ENCODE measurements at places on chromosomes 1 and 21.

DNA sequence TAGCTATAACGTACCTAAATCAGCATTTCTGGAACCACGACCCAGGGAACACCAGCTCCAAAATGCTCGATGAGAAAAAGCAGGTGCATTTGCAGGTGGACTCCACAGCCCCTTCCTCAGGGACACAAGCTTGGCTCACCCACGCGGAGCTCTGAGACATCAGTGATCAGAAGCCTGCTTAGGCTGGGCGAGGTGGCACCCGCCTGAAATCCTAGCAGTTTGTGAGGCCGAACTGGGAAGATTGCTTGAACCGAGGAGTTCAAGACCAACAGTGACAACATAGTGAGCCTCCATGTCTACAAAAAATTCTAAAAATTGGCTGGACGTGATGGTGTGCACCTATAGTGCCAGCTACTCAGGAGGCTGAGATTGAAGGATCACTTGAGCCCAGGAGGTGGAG, 2.5 kb upstream of the TSPEAR start:
- no peak for DNase-seq

DNA sequence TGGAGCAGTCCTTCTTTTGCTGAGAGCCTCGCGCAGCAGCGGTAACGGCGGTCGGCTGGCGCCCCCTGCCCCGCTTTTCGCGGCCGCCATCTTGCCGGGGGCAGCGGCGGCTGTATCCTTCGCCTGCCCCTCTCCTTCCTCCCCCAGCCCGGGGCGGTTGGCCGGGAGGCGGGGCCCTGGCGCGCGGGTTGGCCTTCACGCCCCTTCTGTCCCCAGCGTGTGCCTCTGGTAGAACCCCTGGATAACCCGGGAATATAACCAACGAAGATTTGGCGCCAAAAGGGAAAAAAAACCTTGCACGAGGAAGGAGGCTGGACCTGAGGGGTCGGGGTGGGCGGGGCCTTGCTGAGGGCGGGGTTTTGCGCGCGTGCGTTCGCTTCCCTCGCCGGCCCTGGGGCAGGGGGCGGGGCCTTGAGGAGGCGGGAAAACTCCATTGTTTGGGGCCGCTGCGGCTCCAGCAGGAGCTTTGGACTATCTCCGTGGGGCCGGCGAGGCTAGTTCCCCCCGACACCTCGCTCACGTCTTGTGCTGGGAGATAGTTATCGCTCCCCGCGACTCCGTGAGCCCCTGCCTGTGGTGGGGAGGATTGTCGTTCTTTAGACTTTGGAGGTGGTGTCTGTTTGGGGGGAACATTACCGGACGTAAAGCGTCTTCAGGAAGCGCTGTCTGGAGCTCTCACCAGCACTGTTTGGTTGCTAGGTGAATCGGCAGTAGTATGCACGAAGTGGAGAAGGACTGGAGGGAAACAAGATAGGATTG, 689 bp downstream of the NASP start:
- DNase-seq, result peak; percentile 75

- DNase-seq, result no peak
Measured at GRCh38 chr1:184892116-184892515, 82.2 kb downstream of the NIBAN1 start.

DNA sequence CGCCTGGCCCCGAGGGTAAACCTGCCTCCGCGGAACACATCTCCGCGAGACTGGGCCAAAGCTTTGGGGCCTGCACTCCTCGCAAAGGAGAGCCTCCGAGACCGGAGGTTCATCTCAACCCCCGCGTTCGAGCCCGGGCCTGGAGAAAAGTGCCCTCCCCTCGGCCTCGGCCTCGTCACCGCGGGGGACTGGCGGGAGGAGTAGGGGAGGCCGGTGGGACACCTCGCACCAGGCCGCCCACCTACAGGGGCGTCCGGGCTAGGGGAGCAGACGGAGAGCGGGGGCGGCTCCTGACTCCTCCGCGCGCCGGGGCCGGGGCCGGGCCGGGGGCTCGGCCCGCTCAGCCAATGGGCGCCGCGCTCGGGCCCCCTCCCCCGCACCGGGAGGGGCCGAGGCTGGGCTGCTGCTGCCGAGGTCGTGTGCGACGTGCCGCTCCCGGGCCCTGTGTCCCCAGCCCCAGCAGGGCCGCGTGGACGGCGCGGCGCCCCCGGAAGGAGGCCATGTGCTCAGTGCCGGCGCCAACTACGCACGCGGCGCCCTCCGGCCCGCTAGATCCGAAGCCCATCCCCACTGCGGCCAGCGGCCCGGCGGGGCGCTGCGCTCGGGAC, 684 bp downstream of the SLC2A1 start:
- peak; percentile 45 for DNase-seq

- DNase-seq, result no peak
Measured at GRCh38 chr21:34105947-34106541, 32.7 kb downstream of the MRPS6 start.

- DNase-seq, result no peak
Measured at GRCh38 chr1:66599346-66599745, 65.4 kb downstream of the SGIP1 start.

- DNase-seq, result no peak
Measured at GRCh38 chr1:25432749-25433388, 2.2 kb downstream of the MACO1 start.

DNA sequence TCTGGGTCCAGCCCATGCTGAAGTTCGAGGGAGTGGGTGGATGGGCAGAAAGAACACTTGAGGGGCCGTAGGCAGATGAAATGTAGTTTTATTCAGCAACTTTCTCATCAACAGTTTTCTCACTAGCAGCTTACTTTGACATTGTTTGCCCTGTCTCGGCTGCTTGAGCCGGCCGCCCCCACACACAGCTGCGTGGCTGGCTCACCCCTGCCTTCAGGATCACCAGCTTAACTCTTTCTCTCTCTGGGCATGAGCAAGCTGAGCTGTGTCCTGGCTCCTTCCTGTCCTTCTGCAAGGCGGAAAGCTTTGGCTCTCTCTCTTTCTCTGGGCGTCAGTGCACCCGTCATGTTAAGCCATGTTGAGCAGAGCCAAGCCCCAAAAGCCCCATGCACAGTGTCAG, 104.4 kb upstream of the GNG12 start:
- DNase-seq, result no peak

GRCh38 chr1:91427741-91428140, 23.1 kb upstream of the HFM1 start:
- no peak for DNase-seq

DNA sequence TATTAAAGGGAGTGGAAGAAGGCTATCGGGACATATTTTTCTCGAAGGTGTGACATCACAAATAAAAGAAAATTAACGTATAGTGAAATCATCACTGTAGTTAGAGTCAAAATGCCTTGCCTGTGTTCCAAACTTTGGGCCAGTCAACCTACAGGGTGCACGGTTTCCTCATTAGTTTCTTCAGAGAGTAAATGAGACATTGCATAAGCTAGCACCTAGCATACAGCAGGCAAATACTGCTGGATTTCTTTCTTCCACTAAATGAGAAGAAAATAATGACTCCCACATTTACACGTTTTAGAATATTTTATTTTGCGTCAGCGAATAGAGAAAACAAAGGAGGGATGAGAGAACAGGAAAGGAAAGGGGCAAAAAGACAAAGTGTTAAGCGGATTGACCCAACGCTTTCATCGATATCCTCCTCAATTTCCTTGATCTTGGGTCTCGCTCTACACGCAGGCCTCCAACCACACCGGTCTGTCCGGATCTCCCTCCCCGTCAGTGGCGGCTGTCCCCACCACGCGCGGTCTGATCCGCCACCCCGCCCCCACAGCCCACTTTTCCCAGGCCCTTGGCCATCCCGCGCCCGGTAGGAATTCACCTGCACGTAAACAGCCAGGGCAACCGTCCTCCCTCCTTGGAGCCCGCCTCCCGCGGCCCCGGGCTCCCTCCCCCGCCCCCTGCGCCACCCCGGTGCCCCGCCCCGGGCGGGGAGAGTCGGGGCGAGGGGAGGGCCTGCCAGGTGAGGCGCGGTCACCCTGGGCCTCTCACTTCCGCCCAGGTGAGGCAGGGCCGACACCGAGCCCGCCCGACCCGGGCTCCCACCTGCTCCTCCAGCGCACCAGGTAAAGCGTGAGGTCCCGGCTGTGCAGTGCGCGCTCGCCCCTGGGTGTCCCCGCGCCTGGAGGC, at the start of gene PATJ:
Gene PATJ, plus strand, starts transcription at position 770 of the 909 bp plus-strand sequence. CDS start 20,413 bp downstream, outside the sequence.
- peak; percentile 48 for DNase-seq

GRCh38 chr1:221946768-221947167, 204.9 kb upstream of the DUSP10 start:
- no peak for DNase-seq

DNA sequence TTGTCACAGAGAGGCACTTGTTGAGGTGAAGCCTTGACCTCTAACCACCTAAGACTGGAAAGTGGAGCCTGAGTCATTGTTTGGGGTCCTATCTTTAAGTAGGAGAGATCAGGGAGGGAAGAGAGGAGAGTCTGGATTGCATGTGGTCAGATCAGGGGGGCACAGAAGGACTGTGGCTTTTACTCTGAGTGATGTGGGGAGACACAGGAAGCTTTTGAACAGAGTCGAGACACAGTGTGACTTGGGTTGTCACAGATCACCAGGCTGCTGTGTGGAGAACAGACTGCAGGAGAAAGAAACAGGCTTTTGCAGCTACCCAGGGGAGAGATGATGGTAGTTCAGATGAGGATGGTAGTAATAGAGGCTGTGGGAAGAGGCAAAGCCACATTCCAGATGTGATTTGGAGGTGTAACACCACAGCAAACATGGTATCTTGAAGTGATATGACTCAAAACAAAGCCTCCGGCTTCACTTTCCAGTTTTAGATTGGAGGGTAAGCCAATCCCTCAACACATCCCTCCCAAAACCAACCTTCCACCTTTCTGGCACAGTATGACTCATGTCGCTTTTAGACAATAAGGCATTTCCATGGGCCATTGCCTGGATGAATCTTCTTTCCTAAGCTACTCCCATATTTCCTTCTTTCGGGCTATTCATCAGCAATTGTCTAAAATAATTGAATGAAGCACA, 125.8 kb upstream of the SLC44A3 start:
- no peak for DNase-seq

GRCh38 chr1:8061673-8062386, 35.7 kb upstream of the ERRFI1 start:
- DNase-seq, result no peak
